Activated CD8-positive, alpha-beta T cell treated with anti-CD3 and anti-CD28 coated beads, Interleukin-2, amount 10 ng/mL, durations not matched to agents 7 days and 5 days (primary cell): ENCODE measurements at places on chromosomes 6 and 20. TPM values are rescaled to one million over a fixed set of nuclear protein-coding genes. Genes with fewer than 3 reads are reported as not detected.

GRCh38 chr6:86969573-86969972, 32.2 kb downstream of the HTR1E start:
- H3K4me1 ChIP-seq: no peaks in the 10 kb centered on the region
- no peak for DNase-seq
- no peaks in the 10 kb centered on the region for H3K27me3 ChIP-seq
- no peaks in the 10 kb centered on the region for H3K36me3 ChIP-seq

DNA sequence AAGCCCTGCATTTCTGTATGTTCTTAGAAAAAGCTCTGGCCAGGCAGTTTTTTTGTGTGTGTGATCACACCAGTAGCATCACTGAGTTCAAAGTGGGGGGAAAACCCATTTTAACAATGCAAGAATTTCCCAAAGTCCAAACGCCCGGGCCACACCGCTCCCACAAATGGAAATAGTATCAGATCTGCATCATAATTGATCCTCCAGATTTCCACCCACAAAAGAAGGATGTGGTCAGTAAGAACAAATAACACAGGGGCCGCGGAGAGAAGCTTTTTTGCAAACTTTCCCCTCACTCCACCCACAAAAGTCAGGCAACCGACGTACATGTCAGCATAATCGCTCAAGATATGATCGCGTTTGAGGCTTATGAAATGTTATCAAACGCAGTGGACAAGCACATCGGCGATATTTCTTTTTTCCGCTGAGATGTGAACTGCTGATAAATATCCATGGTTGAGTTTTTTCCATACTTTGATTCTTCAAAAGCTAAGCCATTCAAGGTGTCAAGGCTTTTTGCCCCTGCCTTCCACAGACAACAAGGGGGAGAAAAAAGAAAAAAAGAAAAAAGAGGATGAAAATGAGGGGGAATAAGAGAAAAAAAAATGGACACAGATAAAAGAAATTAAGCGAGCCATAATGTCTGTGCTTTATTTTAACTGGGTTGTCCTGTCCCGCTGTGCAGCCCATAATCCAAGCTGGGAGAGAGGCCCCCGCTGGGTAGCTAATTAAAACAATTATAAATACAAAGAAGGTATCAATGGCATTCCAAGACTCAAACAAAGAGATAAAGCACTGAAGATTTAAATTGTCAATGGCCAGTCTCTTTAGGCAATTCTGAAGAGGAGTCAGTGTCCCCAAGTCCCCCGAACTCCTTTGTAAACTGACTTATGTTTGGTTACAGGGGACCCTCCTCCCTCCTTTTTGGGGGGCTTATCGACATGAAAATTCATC, 143.5 kb downstream of the ZFP64 start:
- H3K36me3 ChIP-seq: no peaks in the 10 kb centered on the region
- H3K27ac ChIP-seq: no peak overlapping the region
- H3K27me3 ChIP-seq: no peaks in the 10 kb centered on the region
- H3K4me1 ChIP-seq: peaks cover 14% of the 10 kb centered on the region

DNA sequence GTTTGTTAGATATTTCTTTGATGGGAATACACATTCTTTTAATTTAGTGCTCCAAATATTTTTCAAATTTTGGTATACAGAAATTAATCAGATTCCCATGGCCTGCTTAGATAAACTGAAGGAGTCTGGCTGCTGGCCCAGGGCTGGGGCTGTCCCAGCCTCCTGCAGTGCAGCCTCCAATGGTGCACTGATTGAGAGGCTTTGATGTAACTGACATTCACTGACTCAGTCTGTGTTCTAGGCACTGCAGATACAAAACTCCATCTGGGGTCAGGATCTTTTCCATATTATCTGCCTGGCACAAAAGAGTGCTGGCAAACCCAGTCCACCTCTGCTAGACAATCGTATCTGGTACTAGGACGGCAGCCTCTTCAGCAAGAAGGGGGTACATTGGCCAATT, 64.8 kb downstream of the GRIK2 start:
- no peaks in the 10 kb centered on the region for H3K4me1 ChIP-seq
- no peak overlapping the region for H3K27ac ChIP-seq
- no peak for DNase-seq
- no peaks in the 10 kb centered on the region for H3K27me3 ChIP-seq

CTCFL gene
- not detected for total RNA-seq

GRCh38 chr20:62607366-62608217, 34.7 kb upstream of the SLCO4A1 start:
- peaks cover 35% of the 10 kb centered on the region for H3K4me1 ChIP-seq
- no peak overlapping the region for H3K27ac ChIP-seq
- no peak for DNase-seq
- peaks cover 11% of the 10 kb centered on the region for H3K27me3 ChIP-seq
- H3K4me3 ChIP-seq: no peak overlapping the region

RALY gene
- 232 TPM for total RNA-seq

TRAPPC3L gene
- total RNA-seq: not detected

GRCh38 chr20:16360668-16361067, 212.6 kb downstream of the KIF16B start:
- no peaks in the 10 kb centered on the region for H3K27me3 ChIP-seq
- DNase-seq: no peak
- no peak overlapping the region for H3K4me3 ChIP-seq
- no peaks in the 10 kb centered on the region for H3K36me3 ChIP-seq
- no peak overlapping the region for H3K27ac ChIP-seq

DNA sequence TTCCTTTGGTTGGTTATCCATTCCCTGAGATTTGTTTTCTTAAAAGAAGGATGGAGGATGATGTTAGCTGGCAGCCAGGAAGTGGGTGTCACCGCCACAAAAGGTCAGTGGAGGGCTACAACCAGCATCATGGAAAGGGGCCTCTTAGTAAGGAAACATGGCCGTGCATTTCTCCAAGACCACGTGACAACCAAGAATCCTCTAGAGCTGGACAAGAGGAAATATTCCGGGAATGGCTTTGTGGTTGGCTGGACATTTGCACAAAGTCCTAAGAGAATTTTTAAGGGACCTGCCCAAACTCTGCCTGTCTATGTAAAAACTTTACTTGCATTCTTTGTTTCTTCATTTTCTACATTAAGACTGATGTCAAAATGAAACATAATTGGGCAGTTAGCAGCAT, 399.9 kb upstream of the MARCKS start:
- no peaks in the 10 kb centered on the region for H3K27me3 ChIP-seq
- no peaks in the 10 kb centered on the region for H3K4me1 ChIP-seq
- H3K36me3 ChIP-seq: no peaks in the 10 kb centered on the region

C4A gene
- 3.6 TPM for total RNA-seq

- DNase-seq: no peak
- H3K4me1 ChIP-seq: peaks cover 6% of the 10 kb centered on the region
- H3K27ac ChIP-seq: no peak overlapping the region
- no peak overlapping the region for H3K4me3 ChIP-seq
Observed at GRCh38 chr20:18721551-18722115, 92.0 kb upstream of the SCP2D1 start.

DNA sequence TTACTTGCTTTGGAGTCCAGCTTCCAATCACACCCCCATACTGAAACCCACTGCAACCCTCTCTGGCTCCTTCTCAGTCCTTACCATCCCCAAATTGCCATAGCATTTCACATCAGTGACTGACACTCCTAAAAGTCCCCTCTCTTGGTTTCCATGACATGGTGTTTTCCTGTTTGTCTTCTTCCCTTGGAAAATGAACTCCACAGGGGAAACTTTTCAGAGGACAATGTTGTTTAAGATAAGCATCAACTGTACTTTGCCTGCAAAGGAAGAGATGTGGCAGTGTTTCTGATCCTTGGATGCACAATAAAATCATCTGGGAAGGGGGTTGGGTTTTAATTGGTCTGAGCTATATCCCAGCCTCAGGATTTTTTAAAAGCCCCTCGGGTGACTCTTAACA, 214.9 kb downstream of the HACE1 start:
- no peaks in the 10 kb centered on the region for H3K36me3 ChIP-seq
- no peak for DNase-seq
- no peaks in the 10 kb centered on the region for H3K4me1 ChIP-seq
- H3K4me3 ChIP-seq: no peak overlapping the region
- H3K27ac ChIP-seq: no peak overlapping the region
- H3K27me3 ChIP-seq: no peaks in the 10 kb centered on the region

DNA sequence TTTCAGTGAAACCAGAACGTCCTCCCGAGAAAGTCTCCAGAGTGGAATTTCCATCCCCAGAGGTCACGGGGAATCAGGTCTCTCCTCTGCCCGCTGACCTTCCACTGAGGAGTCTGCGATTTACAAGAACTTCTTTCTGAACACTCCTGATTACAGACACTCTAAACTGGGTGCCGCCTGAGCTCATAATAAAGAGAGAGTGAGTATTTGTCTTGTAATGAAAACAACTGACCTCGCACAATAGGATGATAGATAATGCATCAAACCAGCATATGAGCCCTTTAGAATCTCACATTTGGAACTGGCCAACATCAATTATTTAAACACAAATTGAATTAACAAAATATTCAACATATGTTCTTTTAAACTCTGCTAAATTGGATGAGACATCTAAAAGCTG, 47.5 kb downstream of the DLL1 start:
- H3K36me3 ChIP-seq: no peaks in the 10 kb centered on the region
- DNase-seq: no peak
- H3K27ac ChIP-seq: no peak overlapping the region
- H3K4me1 ChIP-seq: no peaks in the 10 kb centered on the region
- peaks cover 9% of the 10 kb centered on the region for H3K27me3 ChIP-seq

HEY2 gene
- not detected for total RNA-seq

DNA sequence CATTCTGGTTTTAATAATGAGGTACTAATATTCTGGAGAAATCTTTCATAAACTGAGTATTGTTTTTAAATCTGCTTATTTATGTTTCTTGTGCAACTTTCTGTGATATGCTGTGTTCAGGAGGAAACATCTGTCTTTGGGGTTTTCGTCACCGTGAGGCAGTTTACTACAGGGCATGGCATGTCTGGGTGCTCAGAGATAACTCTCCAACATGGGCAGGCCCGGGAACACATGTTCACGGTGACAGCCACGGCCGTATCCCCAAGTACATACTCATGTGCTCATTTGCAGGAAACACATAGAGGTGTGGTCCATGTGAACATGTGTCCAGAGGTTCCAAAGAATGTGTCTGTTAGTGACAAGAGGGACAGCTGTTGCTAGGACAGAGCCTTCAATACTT, 62.1 kb upstream of the CNKSR3 start:
- no peaks in the 10 kb centered on the region for H3K36me3 ChIP-seq
- no peak overlapping the region for H3K27ac ChIP-seq
- no peaks in the 10 kb centered on the region for H3K4me1 ChIP-seq

DNA sequence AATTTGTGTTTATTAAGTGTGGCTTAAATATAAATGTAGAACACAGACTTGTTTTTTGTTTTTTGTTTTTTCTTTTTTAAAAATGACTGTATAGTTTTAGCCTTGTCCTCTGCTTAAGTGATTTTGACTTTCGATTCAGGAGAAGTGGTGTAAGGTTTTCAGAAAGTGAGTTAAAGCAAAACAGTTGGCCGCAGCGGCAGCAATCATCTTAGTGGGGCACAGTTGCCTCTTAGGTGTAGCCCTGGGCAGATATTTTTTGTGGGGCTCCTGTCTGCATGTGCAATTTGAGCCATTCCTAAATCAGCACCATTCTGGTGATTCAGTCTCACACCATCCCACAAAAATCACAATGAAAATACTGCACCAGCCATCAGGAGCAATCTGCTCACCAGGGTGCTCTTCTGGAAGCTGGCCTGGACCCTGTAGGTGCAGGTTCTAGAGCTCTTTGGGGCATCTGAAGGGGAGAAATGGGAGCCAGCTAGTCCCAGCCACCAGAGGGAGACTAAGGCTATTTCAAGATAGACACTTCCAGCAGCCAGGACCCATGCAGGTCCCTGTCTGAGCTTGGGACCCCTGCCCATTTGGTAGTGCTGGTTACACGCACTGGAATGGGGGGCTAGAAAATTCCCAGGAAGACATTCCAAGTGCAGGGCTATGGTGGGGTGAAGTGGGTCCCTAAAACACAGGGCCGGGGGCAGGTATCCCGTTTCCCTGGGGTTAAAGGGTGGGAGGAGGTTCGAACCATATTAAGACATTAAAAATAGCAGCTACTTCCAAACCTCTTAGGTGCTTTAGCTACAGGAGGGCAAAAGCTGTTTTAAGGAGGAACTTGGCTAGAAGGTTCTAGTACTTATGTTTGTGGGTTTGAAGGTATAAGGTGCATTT, 156.6 kb downstream of the NFATC2 start:
- peak overlapping the region; percentile 58 for H3K27ac ChIP-seq
- H3K36me3 ChIP-seq: peaks cover 61% of the 10 kb centered on the region
- DNase-seq: peak; percentile 54

PRICKLE4 gene
- not detected for total RNA-seq

SIRPD gene
- total RNA-seq: 0.23 TPM

DNA sequence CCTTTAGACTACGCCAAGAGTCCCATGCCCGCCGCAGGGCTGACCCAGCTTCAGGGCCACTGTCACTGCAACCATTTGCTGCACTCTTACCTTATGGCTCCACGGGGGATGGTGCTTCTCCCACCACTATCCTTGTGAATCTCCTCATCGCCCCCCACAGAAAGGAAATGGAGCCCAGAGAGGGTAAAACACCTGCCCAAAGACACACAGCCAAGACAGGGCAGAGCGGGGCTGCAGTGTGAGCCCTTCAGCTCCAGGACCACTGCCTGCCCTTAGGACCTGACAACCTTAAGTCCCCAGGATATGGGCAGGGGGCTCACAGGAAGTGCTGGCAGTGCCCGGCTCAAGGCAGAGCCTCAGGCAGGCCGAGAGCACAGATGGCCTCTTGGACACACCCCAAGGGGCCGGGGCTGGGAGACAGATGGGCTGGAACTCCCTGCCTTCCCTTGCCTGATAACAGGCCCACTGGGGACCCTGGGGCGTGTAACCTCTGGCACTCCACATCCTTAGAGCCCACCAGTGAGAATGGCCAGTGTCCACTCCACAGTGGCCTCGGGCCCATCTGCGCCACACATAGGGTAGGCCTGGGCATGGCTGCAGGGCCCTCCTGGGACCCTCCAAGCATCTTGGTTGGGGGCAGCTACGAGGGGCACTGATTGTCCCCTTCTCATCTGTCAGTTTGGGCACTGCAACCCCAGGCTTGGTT, 265.2 kb downstream of the TAF4 start:
- no peaks in the 10 kb centered on the region for H3K36me3 ChIP-seq
- H3K4me3 ChIP-seq: no peak overlapping the region
- DNase-seq: no peak
- no peak overlapping the region for H3K27ac ChIP-seq

GRCh38 chr6:143679041-143679440, 1.3 kb downstream of the PHACTR2 start:
- no peak overlapping the region for H3K27ac ChIP-seq
- H3K36me3 ChIP-seq: peaks cover 4% of the 10 kb centered on the region
- H3K4me1 ChIP-seq: peaks cover 15% of the 10 kb centered on the region
- no peak for DNase-seq
- H3K4me3 ChIP-seq: peak overlapping the region; percentile 69
- H3K27me3 ChIP-seq: peaks cover 47% of the 10 kb centered on the region

- no peaks in the 10 kb centered on the region for H3K4me1 ChIP-seq
- H3K4me3 ChIP-seq: no peak overlapping the region
- H3K27ac ChIP-seq: no peak overlapping the region
- no peak for DNase-seq
- no peaks in the 10 kb centered on the region for H3K36me3 ChIP-seq
- H3K27me3 ChIP-seq: peaks cover 4% of the 10 kb centered on the region
Observed at GRCh38 chr6:124991764-124992295, 29.6 kb downstream of the RNF217 start.
